NCI-H1105 (cell line): ENCODE measurements at places on chromosomes 5 and 9.
A peak's percentile ranks its signal among the peaks of the same experiment; 100 is the strongest.

DNA sequence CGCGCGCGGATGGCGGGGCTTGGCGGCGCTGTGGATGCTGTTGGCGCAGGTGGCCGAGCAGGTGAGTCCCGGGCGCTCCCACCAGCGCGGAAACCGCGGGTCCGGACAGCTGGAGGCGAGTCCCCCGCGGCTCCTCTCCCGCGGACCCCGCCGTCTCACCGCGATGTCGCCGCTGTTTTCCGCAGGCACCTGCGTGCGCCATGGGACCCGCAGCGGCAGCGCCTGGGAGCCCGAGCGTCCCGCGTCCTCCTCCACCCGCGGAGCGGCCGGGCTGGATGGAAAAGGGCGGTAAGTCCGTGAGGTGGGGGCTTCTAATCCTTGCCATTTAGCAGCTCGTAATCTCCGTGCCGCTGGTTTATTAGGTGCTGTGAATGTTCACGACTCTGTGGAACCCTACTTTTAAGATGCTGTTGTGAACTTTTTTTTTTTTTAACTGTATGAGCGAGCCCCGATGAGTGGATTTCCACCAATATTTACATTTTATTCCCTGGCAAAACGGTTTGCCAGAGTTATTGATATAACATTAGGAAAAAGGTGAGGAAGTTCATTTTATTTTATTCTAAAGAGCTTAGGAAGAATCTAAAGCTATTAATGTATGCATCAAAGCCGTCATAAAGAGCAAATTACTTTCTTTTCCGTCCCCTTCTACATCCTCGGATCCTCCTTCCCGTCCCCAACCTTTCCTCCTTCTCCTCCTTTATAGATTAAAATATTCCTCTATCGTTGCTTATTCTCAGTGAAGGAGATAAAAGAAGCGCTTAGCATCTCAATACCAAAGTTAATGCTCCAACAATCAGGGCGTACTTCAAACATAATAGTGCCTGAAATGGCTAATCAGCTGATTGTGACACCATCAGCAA lies 579 bp downstream of the ADAMTS16 start:
- peak; percentile 38 for DNase-seq

GRCh38 chr9:110797611-110798010 lies 129.0 kb downstream of the MUSK start:
- DNase-seq = no peak

GRCh38 chr9:133787754-133788025 lies 49.5 kb upstream of the SARDH start:
- no peak for DNase-seq

- DNase-seq = no peak
These were observed 15.9 kb upstream of the JAK2 start for GRCh38 chr9:4969130-4969529.

- no peak for DNase-seq
These were observed 71.4 kb downstream of the MED27 start for GRCh38 chr9:132008184-132008803.

- no peak for DNase-seq
These were observed at the start of gene AHRR for GRCh38 chr5:321230-321725. Gene AHRR (plus strand): TSS chr5:321714. CDS start chr5:343903, 22,189 bp downstream.

- no peak for DNase-seq
These were observed 282.6 kb downstream of the ZNF608 start for GRCh38 chr5:124463851-124464250.

GRCh38 chr9:110252509-110253139 lies 3.7 kb downstream of the TXN start:
- DNase-seq = no peak

DNA sequence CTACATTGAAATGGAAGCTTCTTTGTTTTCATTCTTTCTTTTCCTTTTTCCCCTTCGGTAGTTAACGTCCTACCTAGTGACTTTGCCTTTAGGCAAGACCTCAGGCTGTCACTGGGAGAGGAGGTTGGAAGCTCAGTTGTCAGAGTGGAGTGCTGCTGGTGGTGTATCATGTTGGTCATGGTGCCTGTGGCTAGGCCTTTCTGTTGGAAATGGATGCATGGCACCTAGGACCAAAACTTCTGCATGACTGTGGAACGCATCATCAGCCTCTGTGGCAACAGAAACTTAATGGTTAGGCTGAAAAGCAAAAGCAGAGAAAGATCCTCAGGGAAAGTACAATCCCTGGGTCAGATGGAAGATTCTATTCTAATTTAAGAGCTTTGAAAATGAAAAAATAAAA lies 57.9 kb downstream of the OSTF1 start:
- no peak for DNase-seq

- DNase-seq = no peak
These were observed 8.9 kb upstream of the C5orf58 start for GRCh38 chr5:170223906-170224305.

DNA sequence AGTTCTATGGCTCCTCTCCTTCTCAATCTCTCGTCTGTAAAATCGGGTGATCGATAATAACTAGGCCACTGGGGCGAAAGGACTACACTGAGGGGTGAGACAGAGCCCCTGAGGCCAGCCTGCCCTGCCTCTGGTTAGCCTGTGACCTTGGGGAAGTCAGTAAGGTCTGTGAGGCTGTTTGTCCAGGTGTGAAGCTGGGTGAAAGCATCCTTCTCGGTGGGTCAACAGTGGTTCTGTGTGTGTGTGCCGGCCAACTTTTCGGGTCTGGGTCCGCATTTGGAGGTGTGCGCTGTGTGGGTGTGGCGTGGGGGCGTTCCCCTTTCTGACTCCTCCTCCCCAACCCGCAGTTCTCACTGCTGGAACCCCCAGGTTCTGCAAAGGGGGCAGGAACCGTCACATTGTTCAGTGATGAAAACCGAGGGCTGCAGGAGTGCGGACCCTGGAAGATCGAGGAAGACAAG lies 5.0 kb upstream of the RNF44 start:
- DNase-seq = no peak

- no peak for DNase-seq
These were observed 166.1 kb downstream of the HACD4 start for GRCh38 chr9:20865347-20865746.

GRCh38 chr5:4628645-4629385 lies 511.3 kb upstream of the ADAMTS16 start:
- DNase-seq = no peak

DNA sequence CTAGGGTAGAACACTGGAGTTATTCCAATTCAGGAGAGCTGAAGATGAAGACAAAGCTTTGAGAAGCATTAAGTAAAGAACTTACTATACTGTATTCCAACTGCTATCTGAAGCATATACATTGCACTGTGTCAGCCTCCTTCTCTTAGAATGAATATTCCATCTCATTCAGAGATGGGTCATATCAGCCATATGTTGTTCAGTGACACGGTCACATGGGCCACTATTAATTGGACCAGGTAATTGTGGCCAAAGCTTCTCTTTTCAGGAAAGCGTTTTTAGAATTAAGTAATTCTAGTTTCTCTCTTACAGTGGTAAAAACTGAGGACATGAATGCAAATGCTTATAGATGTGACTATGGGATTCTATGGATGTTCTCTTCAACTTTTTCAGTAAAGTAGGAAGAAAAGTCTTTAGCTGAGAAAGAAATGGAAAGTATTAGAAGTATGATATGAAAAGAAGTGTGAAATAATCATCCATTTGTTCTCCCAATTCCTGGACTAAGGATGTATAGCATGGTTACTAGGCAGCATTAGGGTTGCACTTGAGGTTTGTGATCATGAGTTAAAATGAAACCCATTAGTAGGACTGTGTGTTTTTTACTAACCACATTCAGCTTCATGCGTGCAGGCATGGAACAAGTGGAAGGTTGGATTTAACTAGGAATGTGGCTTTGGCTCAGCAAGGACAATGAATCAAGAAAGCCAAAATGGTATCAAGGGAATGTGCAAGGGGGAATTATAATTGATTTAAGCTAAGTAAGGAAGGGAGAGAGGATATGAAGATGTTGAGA lies 40.9 kb downstream of the CETN3 start:
- no peak for DNase-seq

DNA sequence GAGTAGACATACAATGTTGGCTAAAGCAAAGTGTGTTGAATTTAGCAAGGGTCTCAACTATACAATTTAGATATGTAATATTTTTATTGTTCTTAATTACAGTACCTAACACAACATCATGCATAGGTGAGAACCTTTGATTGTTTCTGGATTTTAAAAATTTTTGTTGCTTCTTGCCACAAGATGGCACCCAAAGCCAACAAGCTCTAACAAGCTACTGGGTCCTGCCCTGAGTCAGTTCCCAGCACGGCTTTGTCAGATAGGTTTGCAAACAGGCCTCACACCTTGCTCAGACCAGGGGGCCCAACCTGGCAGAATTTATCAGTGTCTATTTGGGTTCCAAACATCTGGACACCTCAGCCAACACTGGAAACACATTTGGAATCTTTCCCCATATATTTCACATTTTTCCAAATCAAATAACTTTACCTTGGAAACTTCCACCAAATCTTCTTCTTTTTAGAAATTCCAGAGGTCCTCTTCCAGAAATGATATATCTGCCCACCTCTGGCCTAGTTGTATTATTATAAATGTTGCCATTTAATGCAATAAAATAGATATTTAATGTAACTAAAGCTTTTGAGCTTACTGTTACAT lies 49.5 kb upstream of the EGFLAM start:
- peak; percentile 44 for DNase-seq

DNA sequence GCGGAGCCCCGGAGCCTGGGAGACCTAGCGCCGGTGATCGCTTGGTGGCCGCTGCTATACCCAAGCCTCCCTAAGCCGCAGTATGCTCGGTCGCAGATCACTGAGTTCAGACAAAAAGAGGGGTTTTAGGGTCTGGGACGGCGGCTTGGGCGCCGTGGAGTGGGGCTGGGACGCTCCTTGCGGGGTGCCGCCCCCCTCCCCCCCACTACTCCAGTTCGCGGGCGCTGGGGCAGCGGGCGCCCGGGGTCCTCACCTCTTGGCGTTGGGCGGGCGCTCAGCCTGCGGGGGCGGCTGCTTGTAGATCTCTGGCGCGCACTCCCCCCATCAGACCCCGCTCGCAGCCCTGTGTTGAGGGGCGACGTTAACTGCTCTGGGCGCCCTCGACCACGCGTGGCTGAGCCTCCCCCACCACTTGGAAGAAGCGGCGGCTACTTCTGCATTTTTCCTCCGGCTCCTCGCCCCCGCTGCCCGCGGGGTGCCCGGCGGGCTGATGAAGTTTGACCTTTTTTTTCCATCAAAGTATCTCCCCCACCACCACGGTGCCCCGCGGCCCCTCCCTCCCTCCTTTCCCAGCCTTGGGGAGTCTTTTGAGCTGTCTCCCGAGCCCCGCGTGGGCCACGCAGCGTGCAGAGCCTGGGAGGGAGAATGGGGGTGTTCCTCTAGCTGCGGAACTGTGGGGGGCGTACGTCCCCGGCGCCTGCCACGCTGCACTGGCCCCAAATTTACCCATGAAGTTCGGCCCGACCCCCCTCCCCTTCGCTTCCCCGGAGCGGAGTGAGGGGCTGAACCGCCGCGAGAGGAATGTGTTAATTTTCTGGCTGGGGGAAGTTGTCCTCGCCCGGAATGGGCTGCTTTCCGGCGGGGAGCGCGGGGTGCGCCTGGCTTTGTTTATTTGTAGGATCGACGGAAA lies 1.2 kb downstream of the CXXC5 start:
- DNase-seq = no peak

DNA sequence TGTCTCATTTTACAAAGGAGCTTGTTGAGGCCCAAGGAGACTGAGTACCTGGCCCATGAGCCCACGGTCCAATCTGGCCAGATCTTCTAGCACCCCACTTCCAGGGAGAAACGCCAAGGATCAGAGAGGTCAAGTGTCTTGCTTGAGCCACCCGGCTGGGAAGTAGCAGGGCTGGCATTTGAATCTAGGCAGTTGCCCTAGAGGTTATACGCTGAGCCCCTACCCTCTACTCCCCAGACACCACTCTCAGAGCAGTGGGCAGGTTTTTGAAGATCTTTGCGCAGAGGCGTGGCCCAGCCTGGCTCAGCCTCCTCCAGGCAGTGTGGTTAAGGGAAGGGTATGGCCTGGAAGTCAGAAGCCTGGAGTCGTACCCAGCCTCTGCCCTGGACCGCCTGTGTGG lies 5.8 kb upstream of the NUP214 start:
- DNase-seq = no peak

DNA sequence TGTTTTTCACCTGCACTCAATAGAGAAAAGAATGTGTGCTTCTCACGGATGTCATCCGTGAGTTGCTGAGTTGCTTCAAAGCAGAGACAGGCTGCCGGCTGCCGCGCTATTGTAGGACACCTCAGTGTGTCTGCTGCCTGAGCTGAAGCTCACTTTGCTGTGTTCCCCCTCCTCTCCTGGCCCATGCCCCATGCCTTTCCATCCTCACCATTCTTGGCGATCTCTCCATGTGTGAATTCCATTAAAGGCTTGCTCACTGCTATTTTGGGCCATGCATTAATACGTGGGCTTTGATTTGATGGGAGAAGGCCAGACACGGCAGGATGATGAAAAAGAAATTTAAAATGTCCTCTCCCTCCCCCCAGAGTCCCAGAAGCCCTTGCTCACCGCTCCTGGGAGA lies 14.5 kb downstream of the ADAM19 start:
- DNase-seq = no peak

DNA sequence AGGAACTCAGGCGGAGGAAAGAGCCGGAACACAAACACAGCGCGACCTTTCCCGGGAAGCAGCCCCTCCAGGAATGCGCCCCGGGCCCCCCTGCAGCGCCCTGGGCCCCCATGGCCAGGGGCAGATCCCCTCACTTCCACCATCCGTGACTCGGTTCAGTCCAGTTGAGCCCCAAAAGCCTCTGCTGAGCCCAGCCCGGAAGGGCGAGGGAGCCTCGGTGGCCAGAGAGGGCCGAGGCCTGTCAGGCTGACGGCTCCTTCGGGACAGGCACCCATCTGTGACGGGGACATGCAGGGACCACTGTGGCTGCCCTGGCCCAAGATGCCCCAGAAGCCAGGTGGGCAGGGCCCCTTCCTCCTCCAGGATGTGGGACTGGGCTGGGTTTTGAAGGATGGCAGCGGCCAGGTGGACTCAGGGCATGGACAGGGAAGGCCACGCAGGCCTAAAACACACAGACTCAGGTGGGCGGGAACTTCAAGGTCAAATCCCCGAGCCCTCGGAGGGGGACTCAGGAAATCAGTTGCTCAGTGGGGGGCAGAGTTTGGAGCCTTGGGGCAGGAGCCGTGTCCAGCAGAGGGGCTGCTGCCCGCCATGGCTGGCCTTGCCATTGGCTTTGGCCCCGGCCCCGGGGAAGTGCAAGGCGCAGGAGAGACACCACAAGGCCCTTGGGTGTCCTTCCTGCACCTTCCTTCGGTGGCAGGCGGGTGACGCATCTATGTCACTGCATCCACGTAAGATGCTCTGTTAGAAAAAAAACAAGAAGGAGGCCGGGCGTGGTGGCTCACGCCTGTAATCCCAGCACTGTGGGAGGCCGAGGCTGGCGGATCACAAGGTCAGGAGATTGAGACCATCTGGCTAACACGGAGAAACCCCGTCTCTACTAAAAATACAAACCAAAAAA lies 29.7 kb upstream of the ABO start:
- no peak for DNase-seq

GRCh38 chr9:126157826-126158587 lies 168.6 kb upstream of the MVB12B start:
- DNase-seq = no peak

- DNase-seq = no peak
These were observed 65.9 kb upstream of the C5orf46 start for GRCh38 chr5:147972076-147972840.
